ENCODE measurements at places on chromosomes 6 and 20.

- DNase-seq: no peak
Measured at GRCh38 chr6:149235130-149235561, 82.4 kb upstream of the TAB2 start.

GRCh38 chr20:45821947-45822346, 5.2 kb downstream of the TNNC2 start:
- DNase-seq: no peak

- DNase-seq: no peak
Measured at GRCh38 chr6:133348846-133349245, 107.7 kb downstream of the EYA4 start.

DNA sequence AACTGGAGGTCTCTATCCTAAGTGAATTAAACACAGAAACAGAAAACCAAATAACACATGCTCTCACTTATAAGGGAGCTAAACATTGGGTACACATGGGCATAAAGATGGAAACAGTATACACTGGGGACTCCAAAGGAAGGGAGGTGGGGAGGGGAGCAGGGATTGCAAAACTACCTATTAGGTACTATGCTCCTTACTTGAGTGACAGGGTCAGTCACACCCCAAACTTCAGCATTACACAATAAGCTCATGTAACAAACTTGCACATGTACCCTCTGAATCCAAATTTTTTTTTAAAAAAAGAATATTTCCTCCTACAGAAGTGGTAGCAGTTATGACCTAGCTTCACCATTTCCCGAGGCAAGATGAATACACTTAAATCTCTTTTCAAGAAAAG, 49.5 kb upstream of the MYLIP start:
- no peak for DNase-seq

- no peak for DNase-seq
Measured at GRCh38 chr20:14724468-14724867, 387.1 kb upstream of the FLRT3 start.

DNA sequence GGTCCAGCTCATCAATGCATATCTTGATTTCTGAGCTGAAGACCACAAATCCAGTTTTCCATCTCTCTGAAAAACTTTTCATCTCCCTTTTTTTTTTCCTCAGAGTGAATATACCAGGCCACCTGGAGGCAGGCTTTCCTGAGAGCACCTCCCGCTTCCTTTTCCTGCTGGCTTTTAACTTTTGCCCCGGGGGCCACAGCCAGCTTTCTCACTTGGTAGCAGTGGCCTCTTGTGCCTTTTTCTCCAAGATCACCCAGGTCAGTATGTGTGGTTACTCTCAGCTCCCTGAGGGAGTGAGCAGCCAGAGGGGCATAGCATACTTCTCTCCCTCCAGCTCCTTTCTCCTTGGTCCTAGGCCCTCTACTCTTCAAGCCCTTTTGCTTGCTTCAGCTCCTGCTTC, at the start of gene BTN1A1:
TSS of gene BTN1A1 (plus strand) at position 202 of the 400 bp plus-strand sequence. CDS start 984 bp downstream, outside the sequence.
- DNase-seq: no peak

DNA sequence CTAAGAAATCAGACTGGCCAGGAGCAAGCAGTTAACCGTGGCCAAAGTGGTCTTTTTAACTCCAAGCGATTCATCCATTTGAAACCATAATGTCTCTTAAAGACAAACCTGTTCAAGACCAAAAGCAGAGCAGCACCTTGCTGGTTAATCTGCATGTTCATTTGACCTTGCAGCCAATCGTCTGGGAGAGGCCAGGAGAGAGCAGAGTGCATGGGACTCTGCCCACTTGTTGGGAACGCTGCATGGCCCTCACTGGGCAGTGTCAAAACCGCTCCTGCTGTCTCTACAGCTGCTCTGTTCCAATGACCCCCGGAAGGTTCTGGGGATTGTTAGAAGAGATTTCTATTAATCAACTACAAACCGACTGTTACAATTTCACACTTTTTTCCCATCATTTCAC, 79.6 kb downstream of the OLIG3 start:
- no peak for DNase-seq

- DNase-seq: no peak
Measured at GRCh38 chr6:21845018-21845417, 251.5 kb downstream of the SOX4 start.

DNA sequence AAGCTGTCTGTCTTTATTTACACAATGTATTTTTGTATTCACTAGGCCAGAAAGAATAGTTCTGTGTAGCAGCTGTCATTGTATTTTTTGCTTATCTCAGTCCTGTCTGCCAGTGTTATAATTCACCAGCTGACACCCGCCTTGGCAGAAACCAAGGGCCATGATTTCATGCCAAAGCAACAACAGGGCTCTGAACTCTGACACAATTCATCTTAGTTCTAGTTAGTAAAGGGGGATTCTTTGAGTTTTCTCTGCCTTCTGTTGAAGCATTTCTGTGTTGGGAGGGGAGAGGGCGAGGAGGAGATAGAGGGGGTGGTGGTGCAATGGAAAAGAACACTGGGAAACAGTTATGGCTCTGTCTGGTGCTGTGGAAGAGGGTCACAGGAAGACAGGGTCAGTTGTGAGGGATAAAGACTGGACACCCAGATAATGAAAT, 684.6 kb upstream of the MARCKS start:
- DNase-seq: no peak

DNA sequence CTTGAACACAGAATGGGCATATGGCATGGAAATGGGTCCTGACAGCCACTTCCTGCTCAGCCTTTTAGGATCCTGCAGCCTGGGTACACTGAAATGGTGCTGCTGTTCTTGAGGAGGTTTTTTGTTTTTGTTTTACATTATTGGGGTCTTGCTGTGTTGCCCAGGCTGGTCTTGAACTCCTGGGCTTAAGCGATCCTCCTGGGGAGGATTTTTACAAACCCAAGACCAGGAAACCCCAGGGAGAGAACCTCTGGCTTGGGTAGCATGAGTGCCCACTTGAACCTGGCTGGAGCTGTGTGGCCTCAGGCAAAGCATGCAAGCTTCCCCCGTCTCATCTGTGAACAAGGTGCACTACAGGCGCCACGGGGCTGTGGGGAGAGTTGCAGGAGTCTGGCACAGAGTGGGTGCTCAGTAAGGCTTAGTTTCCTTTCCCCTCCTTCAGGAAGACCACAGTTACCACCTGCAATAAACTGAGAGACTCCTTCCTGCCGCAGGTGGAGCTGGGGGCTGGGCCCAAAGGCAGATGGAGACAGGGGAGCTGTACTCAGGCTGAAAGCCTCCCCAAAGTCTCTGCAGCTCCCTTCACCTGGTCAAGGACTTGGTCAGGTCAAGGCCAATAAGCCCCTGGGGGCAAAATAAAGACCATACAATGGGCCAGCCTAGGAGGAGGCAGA, 1.8 kb downstream of the SLA2 start:
- DNase-seq: peak; percentile 50

DNA sequence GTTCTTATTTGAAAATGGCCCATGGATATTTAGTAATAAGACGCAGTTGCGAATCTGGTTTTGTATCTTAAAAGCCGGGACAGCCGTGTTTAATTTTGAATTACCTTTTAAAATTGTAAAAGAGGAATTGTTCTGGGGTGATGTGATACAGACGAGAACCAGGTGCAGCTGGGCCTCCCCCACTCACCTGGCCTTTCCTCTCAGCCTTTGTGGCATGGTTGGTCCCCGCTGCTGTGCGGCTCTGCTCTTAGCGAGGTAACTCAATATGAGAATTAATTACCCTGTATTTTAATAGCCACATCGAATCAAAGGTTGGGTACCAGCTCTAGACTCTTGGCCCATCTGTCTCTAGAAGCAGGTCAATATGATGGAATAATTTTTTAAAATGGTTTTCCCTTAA, 56.5 kb upstream of the DACT2 start:
- DNase-seq: no peak

GRCh38 chr6:169806701-169807100, 55.3 kb downstream of the ERMARD start:
- no peak for DNase-seq

DNA sequence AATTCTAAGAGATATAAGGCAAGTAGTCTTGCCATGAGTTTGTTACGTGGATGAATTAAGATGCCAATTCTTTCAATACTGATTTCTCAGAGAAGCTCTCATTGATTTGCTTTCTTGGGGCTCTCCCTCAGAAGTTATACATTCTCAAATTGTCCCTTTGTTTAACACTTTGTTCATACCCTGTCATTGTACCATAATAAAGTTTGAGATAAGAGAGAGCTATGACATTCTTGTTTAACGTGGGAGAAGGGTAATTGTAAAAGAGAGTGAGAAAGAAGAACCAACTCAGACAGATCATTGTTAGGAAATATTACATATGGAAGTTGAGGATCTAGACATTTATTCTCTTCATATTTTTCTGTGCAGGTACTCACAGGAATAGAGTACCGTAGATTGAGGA, 19.1 kb downstream of the ACSS2 start:
- DNase-seq: no peak

DNA sequence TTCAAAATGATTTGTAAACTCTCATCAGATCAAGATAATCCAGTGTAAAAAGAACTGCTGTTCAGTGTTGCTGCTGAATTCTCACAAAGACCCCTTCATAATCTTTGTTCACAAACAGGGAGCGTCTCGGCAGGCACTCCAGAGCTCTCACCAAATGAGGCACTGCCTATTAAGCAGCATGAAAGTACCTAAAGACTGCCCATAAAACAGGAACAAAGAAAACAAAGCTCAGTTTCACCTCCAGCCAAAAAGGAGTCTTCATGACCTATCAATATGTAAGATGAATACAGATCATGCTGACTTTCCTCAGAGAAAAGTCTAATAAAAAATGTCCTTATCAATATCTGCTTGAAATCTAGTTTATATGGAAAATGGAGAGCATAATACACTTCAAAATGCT, 41.8 kb downstream of the GPR63 start:
- DNase-seq: no peak

DNA sequence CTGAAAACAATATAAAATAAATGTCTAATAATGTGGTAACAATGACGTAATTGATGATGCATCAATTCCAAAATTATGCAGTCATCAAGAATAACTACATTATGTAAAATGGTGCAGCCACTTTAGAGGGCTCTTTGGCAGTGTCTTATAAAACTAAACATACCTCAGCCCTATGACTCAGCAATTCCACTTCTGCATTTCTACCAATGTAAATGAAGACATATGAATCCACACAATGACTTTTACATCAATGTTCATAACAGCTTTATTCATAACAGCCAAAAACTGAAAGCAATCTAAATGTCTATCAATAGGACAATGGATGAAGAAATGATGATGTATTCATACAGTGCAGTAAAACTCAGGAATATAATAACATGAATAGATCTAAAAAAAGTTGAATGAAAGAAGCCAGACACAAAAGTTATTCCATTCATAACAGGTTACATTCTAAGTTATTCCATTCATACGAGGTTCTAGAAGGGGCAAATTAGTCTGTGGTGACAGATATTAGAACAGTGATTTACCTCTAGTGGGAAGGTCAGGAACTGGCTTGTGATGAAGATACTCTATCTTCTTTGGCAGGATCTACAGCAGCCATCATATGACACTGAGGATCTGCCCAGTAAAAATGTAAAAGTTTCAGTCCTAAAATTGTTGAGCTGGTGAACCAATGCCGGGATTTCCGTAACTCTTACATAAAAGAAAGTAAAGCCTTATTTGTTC, 396.1 kb downstream of the PLCB1 start:
- DNase-seq: no peak

GRCh38 chr6:18473755-18474154, 86.6 kb downstream of the RNF144B start:
- DNase-seq: no peak

- no peak for DNase-seq
Measured at GRCh38 chr6:92399911-92400310, 1019.4 kb downstream of the EPHA7 start.

DNA sequence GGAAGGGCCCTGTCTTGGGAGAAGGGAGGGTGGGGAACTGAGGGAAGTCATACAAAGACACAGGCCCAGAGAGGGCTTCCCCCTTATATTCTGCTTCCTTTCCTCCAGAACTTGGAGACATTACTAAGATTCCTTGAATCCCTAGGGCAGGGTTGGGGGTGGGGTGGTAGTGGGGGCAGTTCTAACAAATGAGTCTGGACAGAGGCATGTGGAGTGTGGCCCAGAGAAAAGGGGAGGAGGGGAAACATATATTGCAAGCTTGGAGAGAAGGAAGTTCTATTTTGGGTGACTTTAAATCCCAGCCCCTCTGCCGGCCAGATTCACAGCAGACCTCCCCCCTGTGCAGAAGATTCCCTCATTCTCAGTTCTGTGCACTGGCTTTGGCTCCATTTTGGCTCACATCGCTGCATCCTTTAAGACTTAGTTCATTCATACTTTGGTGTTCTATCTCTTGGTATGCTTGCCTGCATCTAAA, 43.7 kb downstream of the DAAM2 start:
- no peak for DNase-seq

DNA sequence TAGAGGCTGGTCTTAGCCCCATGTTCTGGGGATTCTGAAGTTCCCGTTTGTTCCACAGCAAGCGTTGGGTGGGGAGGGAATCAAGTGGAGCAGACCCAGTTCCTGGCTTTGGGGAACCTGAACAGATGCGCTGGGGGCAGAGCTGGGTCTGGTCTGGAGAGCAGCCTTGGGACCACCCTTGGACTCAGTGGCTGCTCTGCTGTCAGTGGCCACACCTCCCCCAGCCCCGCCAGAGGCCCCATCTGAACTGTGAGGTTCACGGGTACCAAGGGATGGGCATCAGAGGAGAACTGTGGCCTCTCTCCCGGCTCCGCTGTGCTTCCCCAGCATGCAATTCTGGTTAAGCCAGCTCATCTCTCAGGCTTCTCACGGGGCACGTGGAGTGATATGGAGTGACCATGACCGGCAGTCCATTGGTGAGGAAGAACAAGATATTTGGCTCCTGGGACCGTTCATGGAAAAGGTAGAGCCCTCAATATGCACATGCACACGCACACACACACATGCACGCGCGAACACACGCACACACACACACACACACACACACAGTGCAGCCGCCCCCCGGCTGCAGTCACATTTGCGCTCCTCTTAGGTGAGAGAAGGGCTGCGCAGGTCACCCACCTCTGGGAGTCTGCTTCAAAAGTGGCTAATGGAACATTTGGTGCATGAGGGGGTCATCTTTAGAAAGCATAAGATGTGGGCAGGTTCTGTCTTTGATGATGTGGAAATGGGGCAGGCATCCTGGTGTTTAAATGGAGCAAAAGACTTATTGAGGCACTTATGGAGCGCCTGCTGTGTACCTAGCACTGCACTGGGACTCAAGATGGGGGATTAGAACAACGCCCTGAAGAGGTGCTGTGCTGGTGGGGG, 6.0 kb downstream of the DLGAP4 start:
- no peak for DNase-seq

GRCh38 chr6:72963946-72964345, 261.4 kb downstream of the KHDC1L start:
- no peak for DNase-seq

GRCh38 chr6:125700581-125701353, 48.7 kb upstream of the HEY2 start:
- DNase-seq: no peak

GRCh38 chr20:33539129-33539528, 49.2 kb downstream of the CBFA2T2 start:
- DNase-seq: no peak

- DNase-seq: no peak
Measured at GRCh38 chr20:12166053-12166717, 248.5 kb downstream of the BTBD3 start.

GRCh38 chr20:7841971-7842310, 98.3 kb downstream of the HAO1 start:
- DNase-seq: no peak
